ENCODE measurements at places on chromosomes 2 and 18. TPM values are rescaled to one million over a fixed set of nuclear protein-coding genes. Genes with fewer than 3 reads are reported as not detected.

- DNase-seq: no peak
These were observed 58.8 kb upstream of the LRRTM1 start for GRCh38 chr2:80363330-80363729.

- DNase-seq: no peak
These were observed 67.0 kb downstream of the SLC66A2 start for GRCh38 chr18:79884294-79884962.

DNA sequence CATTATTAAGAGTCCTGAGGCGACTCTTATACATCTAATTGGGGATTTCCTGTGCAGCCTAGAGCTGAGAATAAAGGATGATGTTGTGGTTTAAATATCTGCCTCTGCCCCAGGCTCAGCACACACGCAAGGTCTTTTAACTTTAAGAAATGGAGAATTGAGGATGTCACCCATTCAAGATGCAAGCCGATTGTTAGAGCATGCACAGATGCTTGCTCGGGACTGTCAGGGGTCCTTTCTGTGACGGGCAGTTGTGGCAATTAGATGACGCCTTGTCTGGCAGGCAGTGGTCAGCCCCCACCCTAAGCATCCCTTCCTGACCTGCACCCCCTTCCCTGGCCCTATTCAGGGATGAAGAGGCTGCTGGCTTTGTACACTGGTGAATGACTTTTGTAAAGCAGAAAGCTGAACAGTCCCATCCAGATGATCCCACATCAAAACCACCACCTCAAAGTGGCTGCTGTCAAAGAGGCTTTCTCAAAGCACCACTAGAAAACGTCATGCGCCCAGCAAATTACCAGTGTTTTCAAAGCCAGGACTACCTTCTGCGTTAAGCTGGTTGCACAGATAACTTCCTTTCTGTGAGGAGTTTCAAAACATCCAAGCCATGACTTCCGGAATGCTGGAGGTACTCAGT is 23.7 kb downstream of the FAM178B start:
- DNase-seq: no peak

GRCh38 chr2:10482460-10482859 is 34.3 kb upstream of the ODC1 start:
- no peak for DNase-seq

GRCh38 chr2:134628453-134628852 is 90.3 kb downstream of the TMEM163 start:
- no peak for DNase-seq

GRCh38 chr2:61044636-61045035 is 21.0 kb upstream of the SANBR start:
- no peak for DNase-seq

DNA sequence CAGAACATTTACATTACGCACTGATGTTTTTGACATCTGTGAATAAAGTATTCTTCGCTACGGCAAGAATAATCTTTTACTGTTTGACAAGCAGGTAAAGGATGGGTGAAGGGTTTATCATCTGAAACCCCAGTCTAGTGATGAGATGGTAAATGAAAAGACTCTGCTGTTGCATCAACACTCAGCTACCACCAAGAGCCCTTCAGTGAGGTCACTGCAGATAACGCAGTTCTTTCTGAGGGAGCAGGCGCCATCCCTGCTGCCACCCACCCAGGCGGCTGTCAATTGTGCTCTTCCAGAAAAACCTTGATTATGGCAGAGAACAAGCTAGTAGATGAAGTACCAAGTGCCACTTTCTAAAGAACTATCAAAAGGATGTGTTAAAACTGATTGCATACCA is 58.7 kb downstream of the ABCG8 start:
- DNase-seq: no peak

DNA sequence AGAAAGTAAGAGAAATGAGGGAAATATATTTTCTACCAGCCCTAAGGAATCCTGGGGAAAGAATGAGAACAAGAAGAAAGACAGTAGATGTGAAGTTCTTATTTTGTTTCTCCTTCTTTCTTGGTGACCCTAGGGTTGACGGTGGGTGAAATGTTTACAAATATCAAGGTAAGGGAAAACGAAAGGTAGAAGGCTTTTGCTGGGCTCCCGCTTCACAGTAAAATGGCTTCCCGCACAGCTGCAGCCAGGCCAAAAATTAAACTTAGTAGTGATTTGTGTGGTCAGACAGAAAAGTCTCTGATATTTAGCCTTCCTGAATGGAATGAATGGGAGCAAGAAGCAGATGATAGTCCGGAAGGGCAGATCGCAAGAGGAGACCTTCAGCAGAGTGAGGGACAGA is 99.1 kb upstream of the COL3A1 start:
- no peak for DNase-seq

DNA sequence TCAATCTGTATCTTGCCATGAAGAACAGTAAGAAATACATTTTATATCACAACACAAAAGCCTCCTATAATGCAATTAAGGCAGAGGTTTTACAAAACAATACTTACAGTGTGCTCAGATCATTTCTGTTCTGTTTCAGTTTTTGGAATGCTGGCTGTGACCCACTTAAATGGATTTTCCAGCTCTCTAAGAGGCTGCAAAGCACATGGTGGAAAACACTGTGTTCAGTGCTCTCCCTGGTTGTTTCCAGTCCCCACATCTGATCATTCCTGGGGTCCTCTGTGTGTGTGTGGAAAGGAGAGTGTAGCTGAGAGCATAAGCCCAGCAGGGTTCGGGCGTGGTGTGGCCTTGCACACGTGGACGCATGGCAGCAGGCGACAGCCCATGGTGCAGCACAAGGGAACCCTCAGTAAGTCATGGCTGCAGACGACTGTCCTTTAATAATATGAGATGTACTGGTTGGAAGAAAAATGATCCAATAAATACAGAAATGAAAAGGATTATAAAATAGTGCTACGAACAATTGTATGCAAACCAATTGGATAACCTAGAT is 95.6 kb downstream of the FAM210A start:
- no peak for DNase-seq

DNA sequence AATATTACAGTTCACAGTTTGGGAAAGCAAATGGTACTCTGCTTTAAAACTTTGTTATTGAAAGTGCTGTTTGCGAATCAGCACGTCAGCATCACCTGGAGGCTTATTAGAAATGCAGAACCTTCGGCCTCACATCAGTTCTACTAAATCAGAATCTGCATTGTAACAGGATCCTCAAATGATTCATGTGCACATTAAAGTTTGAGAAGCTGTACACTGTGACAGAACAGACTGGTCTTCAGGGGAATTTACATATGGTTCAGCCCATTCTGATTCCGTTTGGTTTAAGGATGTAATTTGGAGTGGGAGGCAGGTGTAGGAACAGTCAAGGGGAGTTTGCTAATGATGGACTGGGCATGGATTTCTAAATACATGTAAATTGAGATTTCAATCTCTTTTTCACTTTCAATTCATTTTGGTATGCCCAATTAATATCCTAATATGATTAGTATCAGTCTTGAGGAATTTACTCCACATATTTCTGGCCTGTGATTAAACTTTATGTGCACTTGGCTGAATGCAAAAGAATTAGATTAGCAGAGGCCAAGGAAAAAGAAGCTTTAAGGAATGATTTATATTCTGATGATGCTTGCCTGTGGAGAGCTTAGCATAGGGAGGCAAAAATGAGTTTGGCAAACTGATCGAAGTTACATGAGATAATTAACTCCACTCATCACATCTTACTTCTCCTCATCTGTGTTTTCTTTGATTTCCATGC is 248.8 kb downstream of the XIRP2 start:
- DNase-seq: no peak

GRCh38 chr2:43637030-43637803 is at the start of gene PLEKHH2:
TSS of gene PLEKHH2 (plus strand) at chr2:43637260. CDS start at chr2:43644674, 7,414 bp downstream.
- peak; percentile 91 for DNase-seq

- no peak for DNase-seq
These were observed 49.0 kb downstream of the ACTR2 start for GRCh38 chr2:65276609-65277008.

DNA sequence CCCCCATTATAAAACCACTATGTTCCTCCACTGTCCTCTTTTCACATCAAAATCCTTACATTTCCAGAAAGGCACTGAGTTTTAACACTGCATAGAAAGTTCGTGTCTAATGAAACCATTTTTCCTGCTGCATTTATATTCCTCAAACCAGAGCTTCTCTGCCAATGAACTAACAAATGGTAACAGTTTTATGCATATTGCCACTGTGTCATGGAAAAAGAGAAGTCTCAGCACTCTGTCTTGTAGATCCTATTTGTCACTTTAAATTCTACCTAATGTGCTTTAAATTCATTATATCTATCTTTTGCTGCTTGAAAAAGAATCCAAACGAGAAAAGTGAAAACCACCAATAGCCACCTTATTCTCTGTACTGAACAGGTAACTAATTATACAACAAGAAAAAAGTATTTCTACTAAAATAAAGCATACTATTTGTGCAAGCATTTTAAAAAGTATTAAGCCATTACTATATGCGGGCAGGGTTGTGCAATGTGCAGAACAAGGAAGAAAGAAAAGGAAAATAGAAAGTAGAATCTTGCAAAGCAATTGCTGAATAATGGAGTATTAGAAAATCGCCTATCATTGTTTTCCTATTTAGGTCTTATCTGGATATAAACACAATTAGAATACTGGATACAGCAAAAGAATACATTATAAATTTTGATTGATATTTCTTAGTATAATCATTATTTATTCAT is 328.9 kb downstream of the ZEB2 start:
- no peak for DNase-seq

DNA sequence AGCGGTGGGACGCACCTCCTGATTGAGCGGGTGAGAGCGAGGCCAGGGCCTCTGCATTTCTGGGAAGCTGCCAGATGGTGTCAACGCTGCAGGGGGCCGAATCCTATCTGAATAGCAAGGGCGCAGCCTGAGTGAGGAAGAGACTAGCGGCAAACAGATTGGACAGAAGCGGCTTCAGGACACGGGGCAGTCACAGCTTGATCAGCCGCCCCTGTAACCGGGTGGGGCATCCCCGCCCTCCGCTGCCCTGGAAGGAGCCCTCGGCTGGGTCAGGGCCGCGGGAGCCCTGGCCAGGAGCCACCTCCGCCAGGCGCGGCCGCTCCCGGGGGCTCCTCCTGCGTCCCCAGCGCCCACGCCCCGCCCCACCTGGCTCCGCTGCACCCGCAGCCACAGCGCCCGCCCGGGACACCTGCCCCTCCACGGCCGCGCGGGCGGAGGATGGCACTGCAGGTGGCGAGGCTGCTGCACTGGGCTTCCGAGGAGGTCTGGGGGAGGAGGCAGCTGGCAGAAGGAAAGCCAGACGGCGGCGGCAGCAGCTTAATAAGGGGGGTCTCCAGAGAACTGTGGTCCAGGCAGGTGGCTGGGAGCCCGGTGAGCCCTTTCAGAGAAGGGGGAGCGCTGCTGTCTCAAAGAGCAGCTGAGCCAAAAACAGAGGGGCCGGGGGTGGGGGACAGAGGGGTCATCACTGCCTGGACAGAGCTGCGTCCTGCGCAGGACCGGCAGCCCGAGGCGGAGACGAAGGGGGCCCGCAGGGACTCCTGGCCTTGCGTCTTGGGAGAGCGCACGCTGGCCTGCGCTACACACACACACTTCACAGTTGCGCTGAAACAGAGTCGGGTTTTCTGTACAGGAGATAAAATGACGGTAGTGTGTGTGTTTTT is 18.8 kb upstream of the SOX11 start:
- no peak for DNase-seq

DNA sequence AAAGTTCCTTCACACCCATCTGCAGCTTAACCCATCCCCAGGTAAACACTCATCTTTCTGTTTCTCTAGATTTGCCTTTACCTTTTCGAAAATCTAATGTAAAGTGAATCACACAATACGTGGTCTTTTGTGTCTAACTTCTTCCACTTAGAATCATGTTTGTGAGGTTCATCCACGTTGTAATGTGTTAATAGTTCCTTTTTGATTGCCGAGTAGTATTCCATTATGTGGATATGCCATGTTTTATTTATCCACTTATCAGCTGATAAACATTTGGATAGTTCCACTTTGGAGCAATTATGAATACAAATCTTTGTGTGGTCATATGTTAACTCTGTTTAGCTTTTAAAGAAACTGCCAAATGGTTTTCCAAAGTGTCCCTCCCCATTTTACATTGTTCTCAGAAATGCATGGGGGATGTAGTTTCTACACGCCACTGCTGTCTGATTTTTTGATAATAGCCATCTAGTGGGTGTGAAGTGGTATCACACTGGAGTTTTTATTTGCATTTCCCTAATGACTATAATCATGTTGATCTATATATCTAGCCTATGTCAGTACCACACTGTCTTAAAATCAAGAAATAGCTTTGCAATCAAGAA is 22.3 kb downstream of the PECR start:
- no peak for DNase-seq

DNA sequence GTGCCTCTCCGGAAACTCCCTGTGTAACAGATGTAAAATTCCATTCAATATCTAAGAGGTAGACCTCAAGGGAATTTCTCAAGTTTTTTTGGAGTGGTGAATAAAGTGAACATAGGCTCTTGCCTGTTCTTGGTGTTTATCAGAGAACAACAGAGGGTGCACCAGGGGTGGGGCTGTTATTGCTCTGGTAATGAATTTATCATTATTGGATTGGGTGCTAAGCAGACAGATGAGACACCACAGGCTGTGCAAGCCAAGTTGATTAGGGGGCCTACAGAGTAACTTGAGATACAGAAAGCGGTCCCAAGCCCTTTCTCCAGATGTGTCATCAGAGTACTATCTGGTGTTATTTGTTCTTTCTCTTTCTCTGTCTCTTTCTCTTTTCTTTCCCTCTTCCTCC is 286.3 kb downstream of the OSR1 start:
- no peak for DNase-seq

- no peak for DNase-seq
These were observed 37.2 kb upstream of the BIN1 start for GRCh38 chr2:127143841-127144782.

GRCh38 chr2:168160897-168161296 is 86.5 kb downstream of the STK39 start:
- no peak for DNase-seq

DNA sequence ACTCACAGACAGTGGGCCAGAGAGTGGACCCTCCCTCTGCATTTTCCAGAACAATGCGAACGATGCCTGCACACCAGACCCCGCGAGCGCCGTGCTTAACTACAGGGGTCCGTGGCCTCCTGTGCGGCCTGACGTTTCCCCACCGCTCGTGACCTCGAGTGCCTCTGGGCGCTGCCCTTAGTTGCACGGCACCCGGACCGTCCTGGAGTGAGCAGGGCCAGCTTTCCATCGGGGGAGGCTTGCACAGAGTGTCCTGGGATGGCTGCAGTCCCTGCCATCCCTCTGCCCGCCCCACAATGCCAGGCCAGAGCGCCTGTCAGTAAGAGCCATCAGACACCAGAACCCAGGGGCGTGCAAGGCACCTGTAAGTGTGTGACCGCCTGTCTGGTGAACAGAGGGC is 217.0 kb downstream of the TWIST2 start:
- DNase-seq: no peak

TBR1 gene
- 0.13 TPM for total RNA-seq

HOXD13 gene
- 0.63 TPM for total RNA-seq

UGT1A5 gene
- total RNA-seq: not detected

ABCB11 gene
- 0.18 TPM for total RNA-seq

ASB18 gene
- total RNA-seq: not detected

KATNAL2 gene
- 8.9 TPM for total RNA-seq

DNAH7 gene
- 0.71 TPM for total RNA-seq

LIMS1 gene
- 46.5 TPM for total RNA-seq

CXCR4 gene
- total RNA-seq: 1.5 TPM

CHAC2 gene
- total RNA-seq: 1.1 TPM

SCTR gene
- 0.97 TPM for total RNA-seq

NEB gene
- 0.92 TPM for total RNA-seq
